Activated CD8-positive, alpha-beta memory T cell treated with anti-CD3 and anti-CD28 coated beads, Interleukin-2, amount 50 U/mL, for 4 hours (primary cell): ENCODE measurements at places on chromosomes 12 and 14.

GRCh38 chr14:55734731-55735130 is 154.7 kb downstream of the KTN1 start:
- no peak for DNase-seq

- DNase-seq: no peak
Observed at GRCh38 chr12:5015711-5016492, 27.8 kb upstream of the KCNA5 start.

GRCh38 chr12:31316891-31317290 is 9.1 kb downstream of the SINHCAF start:
- DNase-seq: no peak

GRCh38 chr12:52347551-52348510 is 19.4 kb downstream of the KRT85 start:
- no peak for DNase-seq

DNA sequence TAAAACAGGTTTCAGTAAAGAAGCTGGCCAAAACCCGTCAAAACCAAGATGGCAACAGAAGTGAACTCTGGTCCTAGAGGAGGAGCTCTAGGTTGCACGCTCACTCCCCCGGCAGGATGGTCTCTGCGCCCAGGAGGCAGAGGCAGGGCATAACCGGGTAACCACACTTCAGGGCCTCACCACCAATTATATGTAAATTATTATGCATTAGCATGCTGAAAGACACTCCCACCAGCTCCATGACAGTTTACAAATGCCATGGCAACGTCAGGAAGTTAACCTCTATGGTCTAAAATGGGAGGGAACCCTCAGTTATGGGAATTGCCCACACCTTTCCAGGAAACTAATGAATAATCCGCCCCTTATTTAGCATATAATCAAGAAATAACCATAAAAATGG is 20.1 kb upstream of the SLC6A12 start:
- DNase-seq: no peak

DNA sequence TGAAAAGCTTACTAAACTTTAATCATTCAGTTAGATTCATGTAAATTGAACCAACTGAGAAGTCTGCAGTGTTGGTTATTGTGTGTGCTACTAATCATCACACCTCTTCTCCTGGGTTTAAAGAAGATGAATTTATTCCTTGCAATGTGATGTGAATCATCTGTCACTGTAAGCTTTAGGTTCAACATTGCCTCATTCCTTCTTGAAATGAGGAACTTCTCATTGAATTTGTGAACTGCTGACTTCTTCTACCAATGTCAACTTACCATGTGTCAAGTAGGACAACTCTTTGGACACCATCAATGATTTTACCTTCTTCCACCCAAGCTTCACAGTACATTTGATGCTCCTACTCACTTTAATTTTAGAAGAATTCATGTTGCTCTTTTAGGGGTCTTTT is 17.4 kb upstream of the PRB2 start:
- DNase-seq: no peak
